ENCODE measurements at places on chromosomes 2 and 18.

GRCh38 chr18:26764586-26764985, 100.9 kb downstream of the AQP4 start:
- no peak for DNase-seq

- DNase-seq: no peak
Observed at GRCh38 chr2:161232571-161232970, 72.3 kb downstream of the TANK start.

DNA sequence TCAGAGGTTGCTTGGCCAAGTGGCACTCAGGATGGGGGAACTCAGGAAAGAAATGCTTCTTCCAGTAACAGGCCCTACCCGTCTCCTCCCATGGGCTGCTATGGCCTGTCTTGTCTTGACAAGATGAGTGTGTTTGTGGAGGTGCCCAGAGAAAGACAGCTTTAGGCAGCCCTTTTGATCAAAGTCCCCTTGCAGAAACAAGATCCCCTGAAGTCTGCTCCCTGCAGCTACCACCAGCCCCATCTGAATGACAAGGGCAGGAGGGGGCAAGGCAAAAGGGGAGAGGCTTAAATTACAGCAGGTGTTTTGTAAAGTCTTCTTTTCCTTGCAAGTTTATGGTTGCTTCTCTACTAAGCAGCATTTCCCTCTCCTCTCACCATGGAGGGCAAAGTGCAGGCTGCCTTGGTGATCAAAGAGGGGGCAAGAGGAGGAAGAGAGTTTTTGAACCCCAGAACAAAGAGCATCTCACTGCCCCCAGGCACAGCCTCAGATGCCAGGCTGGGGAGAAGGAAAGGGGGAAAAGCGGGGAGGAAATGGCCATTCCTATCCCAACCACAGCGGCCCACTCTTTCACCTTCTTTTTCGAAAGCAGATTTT, 6.7 kb downstream of the EVA1A start:
- DNase-seq: no peak

DNA sequence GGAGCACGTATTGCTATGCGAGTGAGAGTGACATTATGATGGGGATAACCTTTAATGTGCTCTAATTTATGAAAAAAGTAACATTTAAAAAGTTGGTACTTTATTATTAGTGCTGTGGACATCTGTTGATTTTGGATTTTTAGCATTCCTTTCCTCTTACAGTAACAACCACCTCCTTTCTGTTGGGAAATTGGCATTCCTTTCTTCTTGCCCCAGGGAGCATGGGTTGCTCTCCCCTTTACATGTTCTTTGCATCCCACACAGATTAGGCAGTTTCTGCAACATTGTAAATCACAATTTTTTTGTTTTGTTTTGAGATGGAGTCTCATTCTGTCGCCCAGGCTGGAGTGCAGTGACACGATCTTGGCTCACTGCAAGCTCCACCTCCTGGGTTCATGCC, 300.2 kb downstream of the LPIN1 start:
- DNase-seq: peak; percentile 74

GRCh38 chr2:219525533-219526232, 11.4 kb downstream of the ASIC4 start:
- DNase-seq: no peak
